RWPE2 (cell line): ENCODE measurements at places on chromosomes 13 and 19.
A peak's percentile ranks its signal among the peaks of the same experiment; 100 is the strongest.

DNA sequence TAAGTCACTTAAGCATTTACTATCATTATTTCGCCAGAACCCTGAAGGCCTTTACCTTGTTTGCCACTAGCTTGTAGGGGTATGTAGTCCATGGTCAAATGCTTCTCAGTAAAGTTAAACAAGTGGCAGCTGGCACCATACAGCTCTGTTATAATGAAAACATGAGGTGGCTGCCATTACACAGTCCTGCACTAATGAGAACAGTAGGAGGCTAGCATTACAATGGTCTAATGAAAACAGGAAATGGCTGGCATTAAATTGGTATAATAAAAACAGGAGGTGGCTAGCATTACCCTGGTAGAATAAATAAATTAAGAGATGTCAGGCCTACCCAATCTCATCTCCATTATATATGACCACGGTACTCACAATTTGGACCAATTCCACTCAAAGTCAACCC, 107.5 kb downstream of the PCDH17 start:
- DNase-seq = no peak

- no peak for DNase-seq
Measured at GRCh38 chr19:8577247-8577646, at the start of gene MYO1F. MYO1F (minus strand) TSS chr19:8577442; CDS start chr19:8577309, 133 bp downstream.

DNA sequence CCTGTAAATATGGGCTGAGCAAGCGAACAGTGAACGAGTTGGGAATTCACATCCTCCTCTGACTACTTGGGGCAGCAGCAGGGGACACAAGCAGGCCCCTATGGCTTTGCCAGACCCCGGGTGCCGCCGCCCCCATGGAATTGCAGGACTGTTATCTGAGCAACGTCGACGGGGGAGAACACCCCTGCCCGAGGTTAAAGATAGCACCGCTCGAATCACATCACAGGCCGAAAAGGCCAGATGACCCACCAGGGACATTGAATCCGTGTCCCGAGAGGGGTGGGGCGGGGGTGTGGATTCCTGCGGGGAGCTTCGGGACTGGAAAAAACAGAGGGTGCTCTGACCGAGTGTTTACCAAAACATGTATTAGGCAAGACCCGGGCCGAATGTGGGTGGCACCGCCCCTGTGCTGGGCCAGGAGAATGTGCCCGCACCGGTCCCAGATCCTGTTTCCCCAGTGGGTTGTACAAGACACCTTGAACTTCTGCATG, 9.1 kb downstream of the FEM1A start:
- no peak for DNase-seq

GRCh38 chr19:7541828-7542443, 6.4 kb downstream of the PNPLA6 start:
- no peak for DNase-seq

GRCh38 chr19:12052091-12052496, 667 bp downstream of the ZNF878 start:
- no peak for DNase-seq

DNA sequence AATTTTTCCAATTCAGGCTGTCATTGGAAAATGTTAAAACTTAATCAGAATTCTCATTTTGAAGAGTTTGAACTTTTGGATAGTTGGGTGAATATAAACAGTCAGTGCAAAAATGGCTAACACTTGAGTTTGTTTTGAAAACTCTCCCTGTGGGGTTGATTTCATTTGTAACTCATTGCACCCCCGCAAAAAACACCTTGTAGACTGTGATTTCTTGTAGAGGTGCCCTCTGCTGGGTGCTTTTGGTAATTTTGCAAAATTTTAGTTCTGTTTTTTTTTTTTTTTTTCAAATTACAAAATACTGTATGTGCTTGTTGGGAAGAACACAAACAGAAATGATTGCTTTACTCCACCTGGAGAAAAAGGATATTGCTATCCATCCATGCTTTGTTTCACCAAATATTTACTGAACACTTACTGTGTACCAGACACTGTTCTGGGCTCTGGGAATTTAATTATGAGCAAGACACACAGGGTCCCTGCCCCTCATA, 28.2 kb upstream of the GPI start:
- DNase-seq = no peak

DNA sequence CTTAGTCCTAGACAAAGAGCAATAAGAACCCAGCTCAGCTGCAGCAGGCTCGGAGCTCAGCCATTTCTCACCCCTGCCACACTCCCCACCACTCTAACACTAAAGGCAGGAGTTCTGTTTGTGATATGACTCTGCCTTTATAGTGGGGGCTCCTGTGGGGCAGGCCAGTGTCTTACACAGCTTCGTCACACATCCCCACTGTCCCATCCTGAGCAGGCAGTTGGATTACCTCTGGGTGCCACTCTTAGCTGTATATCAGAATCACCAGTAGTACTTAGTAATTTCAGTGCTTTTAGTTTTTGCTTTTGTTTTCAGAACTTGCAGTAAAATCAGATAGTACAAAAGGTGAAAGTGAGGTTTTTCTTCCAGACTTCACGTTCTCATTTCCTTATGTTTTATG, 16.8 kb downstream of the SAMD4B start:
- DNase-seq = no peak

DNA sequence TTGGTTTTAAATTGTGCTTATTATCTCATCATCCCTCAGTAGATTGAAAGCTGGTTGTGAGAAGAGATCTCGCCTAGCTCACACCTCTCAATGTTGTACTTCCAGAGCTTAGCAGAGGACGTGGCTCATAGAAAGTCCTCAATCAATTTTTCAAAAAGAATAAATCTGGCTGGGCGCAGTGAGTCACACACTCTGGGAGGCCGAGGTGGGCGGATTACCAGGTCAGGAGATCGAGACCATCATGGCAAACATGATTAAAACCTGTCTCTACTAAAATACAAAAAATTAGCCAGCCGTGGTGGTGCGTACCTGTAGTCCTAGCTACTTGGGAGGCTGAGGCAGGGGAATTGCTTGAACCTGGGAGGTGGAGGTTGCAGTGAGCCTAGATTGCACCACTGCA, 4.7 kb upstream of the ASF1B start:
- DNase-seq = no peak

- no peak for DNase-seq
Measured at GRCh38 chr13:51635137-51635878, 51.0 kb downstream of the WDFY2 start.

GRCh38 chr19:13978351-13979243, 26.3 kb downstream of the DCAF15 start:
- DNase-seq = no peak

DNA sequence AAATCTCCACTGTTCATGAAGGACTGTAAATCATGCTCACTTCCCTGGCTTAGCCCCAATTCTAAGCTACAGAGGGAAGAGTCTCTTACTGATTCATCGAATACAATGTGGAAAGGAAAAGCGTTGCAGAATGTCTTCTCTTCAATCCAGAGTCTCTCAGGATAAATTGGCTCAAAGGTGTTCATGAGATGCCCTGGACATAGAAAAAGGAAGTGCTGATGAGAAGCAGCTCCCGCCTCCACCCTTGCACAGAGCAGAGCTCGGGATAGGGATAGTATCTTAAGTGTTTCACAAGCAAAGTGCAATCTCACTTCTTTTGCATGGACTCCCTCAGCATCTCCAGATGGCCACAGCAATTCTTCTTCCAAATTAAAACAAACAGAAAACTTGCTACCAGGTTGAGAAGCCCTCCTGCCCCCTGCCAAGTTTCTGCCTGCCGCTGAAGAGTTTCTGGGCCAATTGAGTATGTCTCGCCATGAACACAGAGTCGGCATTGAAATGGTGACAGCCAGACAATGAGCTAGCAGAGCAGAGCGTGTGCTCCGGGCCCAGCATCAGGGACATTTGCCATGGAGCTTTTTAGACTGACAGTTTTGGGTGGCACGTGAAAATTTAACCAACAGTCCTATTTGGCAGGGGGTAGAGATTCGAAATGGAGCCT, 85.7 kb downstream of the C13orf42 start:
- DNase-seq = no peak

DNA sequence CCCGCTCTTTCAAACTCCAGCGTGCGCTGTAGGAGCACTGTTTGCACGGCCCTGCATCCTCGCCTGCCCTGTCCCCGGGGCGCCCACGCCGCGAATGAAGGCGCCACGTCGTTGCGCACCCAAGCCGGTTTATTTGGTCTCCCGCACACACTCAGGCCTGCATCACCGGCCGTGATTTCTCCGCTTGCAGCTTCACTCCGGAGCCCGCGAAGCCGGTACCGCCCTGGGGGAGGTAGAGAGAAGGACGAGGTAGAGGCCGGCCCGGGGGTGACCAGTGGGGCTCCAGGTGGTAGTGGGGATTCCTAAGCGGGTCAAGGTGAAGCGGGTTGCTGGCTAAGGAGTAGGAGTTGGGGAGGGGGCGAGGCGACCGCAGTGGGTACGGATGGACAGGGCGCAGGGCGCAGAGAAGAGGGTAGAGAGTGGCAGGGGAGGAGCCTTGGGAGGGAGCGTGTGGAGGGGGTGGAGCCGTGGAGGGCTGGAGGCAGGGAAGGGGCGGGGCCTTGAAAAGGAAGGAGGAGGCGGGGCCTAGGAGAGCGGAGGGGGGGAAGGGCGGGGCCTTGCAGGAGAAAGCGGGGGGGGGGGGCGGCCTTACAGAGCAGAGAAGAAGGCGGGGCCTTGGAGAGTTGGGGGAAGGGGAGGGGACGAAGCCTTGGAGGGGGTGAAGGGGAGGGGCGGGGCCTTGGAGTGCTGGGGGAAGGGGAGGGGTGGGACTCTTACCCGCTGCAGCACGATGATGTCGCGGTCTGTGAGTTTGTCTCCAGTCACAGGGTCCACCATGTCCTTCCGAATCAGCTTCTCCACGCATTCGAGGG, 24.6 kb downstream of the NOSIP start:
- DNase-seq = no peak

DNA sequence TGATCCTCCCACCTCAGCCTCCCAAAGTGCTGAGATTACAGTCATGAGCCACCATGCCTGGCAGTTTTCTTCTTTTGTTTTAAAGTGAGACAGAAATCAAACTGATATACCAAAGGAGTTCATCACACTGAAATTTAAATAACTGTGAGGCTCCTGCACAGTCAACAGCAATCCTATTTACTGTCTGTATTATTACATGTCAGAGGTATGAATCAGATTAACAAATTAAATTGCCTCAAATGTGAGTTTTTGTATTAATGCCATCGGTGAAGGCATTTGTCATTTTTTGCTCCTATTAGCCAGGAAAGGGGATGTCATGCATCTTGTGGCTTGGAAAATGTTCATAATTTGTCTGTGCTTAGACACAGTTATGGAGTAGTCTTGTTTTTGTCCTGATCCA, 20.4 kb downstream of the DCT start:
- no peak for DNase-seq

GRCh38 chr13:114121496-114122126, 10.8 kb downstream of the RASA3 start:
- no peak for DNase-seq

- DNase-seq = no peak
Measured at GRCh38 chr19:57825511-57825910, 4.6 kb upstream of the ZNF587B start.

GRCh38 chr19:52170863-52171320, 529 bp downstream of the ZNF836 start:
- DNase-seq = no peak

DNA sequence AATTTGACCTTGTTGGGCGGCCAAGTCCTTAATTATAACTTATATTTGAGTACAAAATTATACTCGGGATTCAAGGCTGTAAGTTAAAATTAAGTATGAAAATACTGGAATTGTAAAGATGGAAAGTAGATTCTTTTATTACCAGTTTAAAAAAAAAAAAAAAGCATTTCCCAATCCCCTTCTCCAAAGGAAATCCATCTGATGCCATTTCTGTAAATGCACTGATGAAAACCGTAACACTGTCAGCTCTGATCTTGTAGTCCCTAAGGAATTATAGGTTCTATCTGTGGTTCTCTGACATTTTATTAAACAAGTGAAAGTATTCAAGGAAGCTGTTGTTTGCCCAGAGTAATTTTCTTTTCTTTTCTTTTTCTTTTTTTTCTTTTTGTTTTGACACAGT, 41.6 kb upstream of the HNRNPA1L2 start:
- DNase-seq = no peak

GRCh38 chr19:39178296-39179006, 18.3 kb upstream of the NCCRP1 start:
- peak; percentile 59 for DNase-seq

DNA sequence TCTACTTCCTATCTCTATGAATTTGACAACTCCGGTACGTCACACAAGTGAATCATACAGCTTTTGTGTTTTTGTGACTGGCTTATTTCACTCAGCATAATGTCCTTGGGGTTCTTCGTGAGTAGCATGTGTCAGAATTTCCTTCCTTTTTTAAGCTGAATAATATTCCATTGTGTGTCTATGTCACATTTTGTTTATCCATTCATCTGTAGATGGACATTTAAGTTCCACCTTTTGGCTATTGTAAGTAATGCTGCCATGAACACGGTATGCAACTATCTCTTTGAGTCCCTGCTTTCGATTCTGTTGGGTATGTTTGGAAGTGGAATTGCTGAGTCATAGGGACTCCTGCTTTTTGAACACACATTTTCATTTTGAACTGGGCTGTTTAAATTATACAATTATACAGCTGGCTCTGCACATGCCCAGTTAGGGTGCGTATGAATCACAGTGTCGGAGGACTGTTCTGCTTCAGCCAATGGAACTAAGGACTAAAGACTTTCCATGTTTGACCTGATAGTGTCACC, 43.0 kb upstream of the C13orf42 start:
- no peak for DNase-seq

DNA sequence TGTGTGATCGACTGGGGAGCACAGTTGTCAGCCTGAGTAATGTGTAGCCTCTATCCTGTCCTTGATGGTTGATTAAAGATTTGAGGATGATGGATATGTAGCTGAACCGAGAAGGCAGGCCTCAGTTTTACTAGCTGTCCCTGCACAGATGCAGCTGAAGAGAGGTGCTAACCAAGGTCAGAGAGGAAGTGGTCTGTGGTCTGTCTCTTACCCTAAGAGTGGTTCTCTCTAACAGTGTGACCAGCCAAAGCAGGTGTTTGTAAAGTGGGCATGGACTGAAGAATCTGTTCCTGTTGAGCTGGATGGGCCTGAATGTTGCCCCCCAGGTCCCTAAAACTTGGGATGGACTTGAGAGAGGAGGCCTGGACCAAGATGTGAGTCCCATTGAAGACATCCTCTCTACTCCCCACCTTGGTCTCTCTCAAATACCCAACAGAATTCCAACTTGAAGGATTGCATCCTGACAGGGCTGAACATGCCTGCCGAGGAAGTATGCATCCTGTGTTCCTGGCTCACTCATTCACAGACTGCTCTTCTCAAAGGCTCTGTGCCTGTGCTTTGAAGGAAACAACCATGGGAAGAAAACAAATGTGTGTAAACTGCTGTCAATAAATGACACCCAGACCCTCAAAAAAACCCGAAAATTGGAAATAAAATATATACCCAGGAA, 223.8 kb downstream of the MAB21L1 start:
- DNase-seq = no peak

DNA sequence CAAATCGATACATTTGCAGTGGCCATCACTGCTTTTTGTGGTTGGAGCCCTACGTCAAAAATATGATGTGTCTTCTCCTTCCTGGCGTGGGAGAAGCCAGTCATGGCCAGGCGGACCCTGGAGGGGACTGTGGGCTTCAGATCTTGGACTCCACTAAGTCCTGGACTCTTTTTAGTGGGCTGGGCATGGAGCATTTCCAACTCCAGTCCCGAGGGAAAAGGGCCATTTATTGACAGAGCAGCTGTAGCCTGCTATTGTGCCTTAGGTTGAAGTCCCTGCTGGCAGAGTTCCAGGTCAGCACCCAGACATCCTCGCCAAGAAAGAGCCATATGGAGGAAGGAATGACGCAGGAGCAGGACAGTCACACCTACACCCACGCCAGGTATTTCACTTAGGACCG, 179.2 kb upstream of the ZNF507 start:
- no peak for DNase-seq
